Right cardiac atrium (tissue), 5 donors: ENCODE measurements at places on chromosomes 5 and 9. TPM values are rescaled to one million over a fixed set of nuclear protein-coding genes. Genes with fewer than 3 reads are reported as not detected.

Gene ARHGEF37
- 23.4 TPM for total RNA-seq

Gene MAMDC4
- 6.8 TPM for total RNA-seq

Gene GFRA3
- 1.9 TPM for total RNA-seq

Gene SOX30
- 0.35 TPM for total RNA-seq

Gene PCDHA4
- total RNA-seq, result not detected

Gene PAEP
- total RNA-seq, result not detected

Gene CARTPT
- total RNA-seq, result 0.34 TPM

Gene SPATA31D1
- total RNA-seq, result not detected

Gene CMBL
- total RNA-seq, result 52.1 TPM

Gene GTF3C5
- 41.1 TPM for total RNA-seq

Gene COL15A1
- total RNA-seq, result 34.7 TPM

Gene PCDHGB2
- total RNA-seq, result 3.5 TPM

Gene GPR151
- total RNA-seq, result not detected
